Ureter (tissue), 1 donor: ENCODE measurements at places on chromosomes 3 and 15.

GRCh38 chr3:69710153-69710977, 28.9 kb upstream of the MITF start:
- no peak for DNase-seq

- no peak for DNase-seq
These were observed 116.5 kb downstream of the EEFSEC start for GRCh38 chr3:128269796-128270195.

GRCh38 chr3:36874424-36874823, 70.4 kb downstream of the TRANK1 start:
- no peak for DNase-seq

GRCh38 chr3:132433121-132433520, 15.8 kb downstream of the DNAJC13 start:
- DNase-seq = no peak

DNA sequence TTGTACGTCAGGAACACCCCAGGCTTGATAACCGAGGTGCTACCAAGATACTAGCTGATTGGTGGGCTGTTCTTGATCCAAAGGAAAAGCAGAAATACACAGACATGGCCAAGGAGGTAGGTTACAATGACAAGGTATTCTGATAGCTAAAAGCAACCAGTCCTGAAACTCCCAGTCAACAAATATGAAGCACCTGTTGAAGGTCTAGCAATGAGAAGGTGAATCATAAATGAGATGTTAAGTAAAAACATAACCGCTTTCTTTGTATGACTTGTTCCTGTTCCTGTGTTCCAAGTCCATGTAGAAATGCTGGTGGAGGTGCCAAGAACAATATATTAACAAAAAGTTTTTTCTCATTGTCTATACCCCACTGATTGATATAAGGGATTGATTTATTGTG, 194.0 kb downstream of the BBX start:
- DNase-seq = no peak

GRCh38 chr3:106386050-106386449, 517.2 kb upstream of the CBLB start:
- no peak for DNase-seq
